Thymus (tissue), 14 donors: ENCODE measurements at places on chromosomes 5 and 9. TPM values are rescaled to one million over a fixed set of nuclear protein-coding genes. Genes with fewer than 3 reads are reported as not detected.

SLCO6A1 gene
- total RNA-seq = 0.14 TPM

ALDOB gene
- 1.7 TPM for total RNA-seq

INPP5E gene
- 3.9 TPM for total RNA-seq

ARSB gene
- 4.4 TPM for total RNA-seq

HTR1A gene
- not detected for total RNA-seq

NAA35 gene
- 15.3 TPM for total RNA-seq

EFNA5 gene
- total RNA-seq = 1.7 TPM

PDZD2 gene
- 4.4 TPM for total RNA-seq

ELAVL2 gene
- total RNA-seq = 0.33 TPM

PIP5KL1 gene
- total RNA-seq = 0.33 TPM

NRARP gene
- total RNA-seq = 3.1 TPM

ZNF366 gene
- total RNA-seq = 3.8 TPM

C1QTNF2 gene
- 0.61 TPM for total RNA-seq

POC5 gene
- total RNA-seq = 21.4 TPM

S1PR3 gene
- total RNA-seq = 5.9 TPM

PAPPA gene
- 0.28 TPM for total RNA-seq

FAM174A gene
- 8.7 TPM for total RNA-seq

HEMGN gene
- total RNA-seq = 16.9 TPM

PCA3 gene
- 0.09 TPM for total RNA-seq

TNFSF15 gene
- 1.5 TPM for total RNA-seq

PLCXD3 gene
- 0.05 TPM for total RNA-seq

GABRA1 gene
- 2.7 TPM for total RNA-seq

CREBRF gene
- total RNA-seq = 16.7 TPM

FCN2 gene
- 0.52 TPM for total RNA-seq

CDC42SE2 gene
- 60.9 TPM for total RNA-seq

YIPF5 gene
- total RNA-seq = 23.6 TPM

PPWD1 gene
- total RNA-seq = 53.7 TPM

HAND1 gene
- total RNA-seq = 0.19 TPM

FAM163B gene
- total RNA-seq = 2.0 TPM
